ENCODE measurements at places on chromosomes 6 and 20.

GRCh38 chr6:40988634-40989033 lies 50.4 kb downstream of the UNC5CL start:
- DNase-seq, result no peak

DNA sequence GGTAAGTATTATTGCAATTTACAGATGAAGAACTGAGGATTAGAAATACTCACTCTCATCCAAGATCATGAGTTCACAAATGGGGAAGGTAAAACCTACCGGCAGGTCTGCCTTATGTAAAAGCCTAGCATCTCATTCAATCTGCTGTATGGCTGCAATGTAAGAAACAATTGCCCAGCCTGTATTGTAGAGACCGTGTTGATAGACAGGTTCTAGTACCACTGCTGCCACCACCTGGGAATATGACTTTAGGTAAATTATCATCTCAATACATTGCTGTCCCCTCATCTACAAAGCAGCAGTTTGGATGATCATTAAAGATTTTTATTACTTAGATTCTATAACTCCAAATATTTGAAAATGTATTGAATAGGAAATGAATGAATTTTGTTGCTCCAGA lies 23.3 kb upstream of the ARHGAP18 start:
- DNase-seq, result no peak

GRCh38 chr6:105902401-105903031 lies 183.6 kb upstream of the PRDM1 start:
- DNase-seq, result no peak

- DNase-seq, result no peak
Measured at GRCh38 chr6:95249175-95249574, 328.2 kb upstream of the MANEA start.

DNA sequence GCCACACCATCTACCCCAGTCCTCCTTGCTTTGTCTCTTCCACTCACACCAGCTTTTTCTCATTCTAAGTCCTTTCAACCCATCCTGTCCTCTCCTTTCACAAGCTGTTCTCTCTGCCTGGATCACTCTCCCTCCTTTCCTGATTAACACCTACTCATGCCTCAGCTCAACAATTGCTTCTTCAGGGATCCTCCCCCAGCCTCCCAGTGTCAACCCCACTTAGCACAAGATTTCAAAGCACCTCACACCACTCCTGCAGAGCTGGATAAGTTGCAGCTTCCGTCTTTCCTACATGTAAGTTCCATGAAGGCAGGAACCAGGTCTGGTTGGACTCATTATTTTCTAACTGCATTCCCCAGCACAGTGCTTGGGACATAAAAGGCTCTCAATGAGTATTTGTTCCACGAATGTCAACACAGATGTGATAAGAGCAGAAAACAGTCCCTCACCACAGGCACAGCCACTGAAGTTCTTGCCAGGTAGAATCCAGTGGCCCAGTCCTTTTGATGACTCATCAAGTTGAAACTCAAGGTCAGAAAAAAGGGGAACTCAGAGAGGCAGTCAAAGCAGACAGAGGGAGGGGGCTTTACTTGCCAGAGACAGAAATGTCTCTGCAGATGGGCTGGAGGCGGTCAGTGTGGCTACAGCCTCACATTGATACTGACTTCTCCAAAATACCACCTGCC lies 193.4 kb upstream of the PRDM1 start:
- DNase-seq, result no peak

GRCh38 chr6:73690056-73690455 lies 5.9 kb upstream of the CD109 start:
- no peak for DNase-seq

- DNase-seq, result no peak
Measured at GRCh38 chr6:40342723-40343122, 244.4 kb downstream of the LRFN2 start.

GRCh38 chr6:108002365-108003221 lies 44.6 kb upstream of the SEC63 start:
- DNase-seq, result no peak

DNA sequence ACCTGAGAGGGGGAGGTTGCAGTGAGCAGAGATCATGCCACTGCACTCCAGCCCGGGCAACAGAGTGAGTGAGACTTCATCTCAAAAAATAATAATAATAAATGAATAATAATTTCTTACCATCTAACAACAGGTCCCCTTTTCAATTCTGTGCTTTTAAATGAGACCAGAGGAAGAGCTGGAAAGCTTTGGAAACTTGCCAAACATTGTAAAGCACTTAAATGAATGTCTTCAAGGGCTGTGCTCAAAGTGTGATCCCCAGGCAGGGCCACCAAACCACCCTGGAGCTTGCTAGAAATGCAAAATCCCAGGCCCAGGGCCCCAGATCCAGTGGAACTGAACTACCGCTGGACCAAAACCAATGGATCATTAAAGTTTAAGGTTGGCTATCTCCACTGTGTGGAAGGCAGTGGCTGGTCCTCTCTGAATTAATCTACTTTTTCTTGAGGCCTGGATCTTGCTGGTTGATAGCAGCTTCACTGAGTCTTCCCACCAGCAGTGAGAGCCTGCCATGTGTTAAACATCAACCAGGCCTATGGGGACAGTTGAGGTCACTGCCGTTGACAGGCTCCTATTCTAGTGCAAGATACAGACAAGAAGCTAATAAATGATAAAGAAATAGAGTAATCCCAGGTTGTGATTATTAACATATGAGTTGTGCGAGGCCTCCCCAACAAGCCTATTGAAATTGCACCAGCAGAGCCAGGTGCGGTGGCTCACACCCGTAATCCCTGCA lies 23.7 kb upstream of the TFAP2C start:
- DNase-seq, result no peak

DNA sequence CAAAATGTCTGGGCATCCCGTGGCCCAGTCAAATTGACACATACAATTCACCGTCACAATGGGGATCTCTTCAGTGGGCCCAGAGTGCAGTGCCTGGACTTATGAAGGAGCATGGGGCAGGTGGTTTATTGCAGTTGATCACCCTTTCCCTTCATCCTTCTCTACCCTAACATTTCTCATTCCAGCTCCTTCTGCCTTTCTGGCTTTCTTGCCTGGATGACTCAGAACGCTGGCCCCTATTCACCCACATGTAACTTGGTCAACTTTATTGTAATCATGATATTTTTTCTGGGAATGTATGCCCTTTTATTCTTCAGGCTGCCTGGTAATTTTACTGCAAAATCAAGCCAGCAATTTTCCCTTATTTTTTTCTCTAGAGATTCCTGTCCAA lies 179.9 kb upstream of the DTNBP1 start:
- DNase-seq, result no peak

DNA sequence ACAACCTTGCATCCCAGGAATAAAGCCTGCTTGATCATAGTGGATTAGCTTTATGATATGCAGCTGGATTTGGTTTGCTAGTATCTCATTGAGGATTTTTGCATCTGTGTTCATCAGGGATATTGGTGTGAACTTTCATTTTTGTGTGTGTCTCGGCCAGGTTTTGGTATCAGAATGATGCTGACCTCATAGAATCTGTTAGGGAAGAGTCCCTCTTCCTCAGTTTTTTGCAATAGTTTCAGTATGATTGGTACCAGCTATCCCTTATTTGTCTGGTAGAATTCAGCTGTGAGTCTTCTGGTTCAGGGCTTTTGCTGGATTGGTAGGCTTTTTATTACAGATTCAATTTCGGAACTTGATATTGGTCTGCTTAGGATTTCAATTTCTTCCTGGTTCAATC lies 132.5 kb downstream of the ZFAND3 start:
- no peak for DNase-seq

DNA sequence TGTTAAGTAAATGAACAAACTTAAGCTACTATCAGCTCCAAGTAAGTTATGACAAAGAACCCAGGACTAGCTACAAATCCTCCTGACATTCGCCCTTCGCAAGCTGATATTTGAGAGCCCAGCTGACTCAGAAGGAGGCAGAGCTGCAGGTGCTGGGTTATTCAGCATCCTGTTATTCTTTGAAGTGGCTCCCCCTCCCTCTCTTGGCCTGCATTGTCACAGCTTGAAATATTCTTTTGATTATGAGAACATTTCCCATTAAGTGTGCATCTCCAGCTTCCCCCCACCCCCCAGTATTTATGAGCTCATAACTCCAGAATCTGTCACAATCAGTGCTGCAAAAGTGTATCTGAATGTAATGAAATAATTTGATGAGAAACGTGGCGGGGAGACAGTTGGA lies 78.8 kb upstream of the RALY start:
- peak; percentile 7 for DNase-seq

- no peak for DNase-seq
Measured at GRCh38 chr6:134707342-134708031, 242.4 kb downstream of the ALDH8A1 start.

DNA sequence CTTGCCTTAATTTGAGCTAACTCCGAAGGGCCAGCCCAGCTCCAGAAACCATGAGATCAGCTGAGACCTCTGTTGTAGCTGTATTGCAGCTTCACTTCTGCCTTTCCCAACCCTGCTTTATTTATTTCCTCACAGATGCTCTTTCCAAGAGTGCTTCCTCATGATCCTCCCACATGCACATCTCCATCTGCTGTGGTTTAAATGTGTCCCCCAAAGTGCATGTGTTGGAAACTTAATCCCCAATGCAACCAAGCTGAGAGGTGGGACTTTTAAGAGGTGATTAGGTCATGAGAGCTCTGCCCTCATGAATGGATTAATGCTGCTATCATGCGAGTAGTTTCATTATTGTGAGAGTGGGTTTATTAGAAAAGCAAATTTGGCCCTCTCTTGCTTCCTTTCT lies 164.4 kb upstream of the TAB2 start:
- no peak for DNase-seq

DNA sequence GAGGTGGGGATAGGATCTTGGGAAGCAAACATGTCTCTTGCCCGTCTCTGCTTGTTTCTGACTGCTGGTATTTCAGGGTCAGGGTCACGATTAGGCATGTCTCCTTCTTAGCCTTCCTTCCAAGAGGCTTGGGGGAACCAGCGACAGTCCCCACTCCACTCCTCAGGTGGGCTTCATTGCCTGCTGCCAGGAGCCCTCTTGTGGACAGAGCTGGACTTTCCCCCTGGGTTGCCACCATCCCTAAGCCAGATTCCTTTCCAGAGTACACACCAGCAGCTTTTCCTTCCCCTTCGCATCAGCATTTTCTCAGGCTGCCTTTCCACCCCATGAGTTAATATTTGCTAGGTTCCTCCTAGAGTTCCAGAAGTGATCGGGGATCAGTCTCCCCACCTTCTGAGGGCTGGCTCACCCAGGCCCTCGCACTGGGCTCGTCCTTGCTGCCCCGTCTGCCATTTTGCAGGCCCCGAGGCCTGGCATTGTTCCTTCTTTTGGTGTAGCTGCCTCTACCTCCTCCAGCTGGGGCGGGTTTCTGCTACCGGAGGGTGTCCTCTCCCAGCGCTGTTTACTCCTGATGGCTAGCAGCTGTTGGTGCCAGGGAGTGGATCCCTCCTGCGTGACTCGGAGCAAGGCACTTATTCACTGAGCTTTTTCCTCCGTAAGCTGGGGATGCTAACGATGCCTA lies 8.8 kb upstream of the C20orf144 start:
- DNase-seq, result no peak
